ENCODE measurements at places on chromosomes 1 and 21.

- DNase-seq = no peak
These were observed 3.8 kb downstream of the EFNA3 start for GRCh38 chr1:155082301-155083051.

- DNase-seq = no peak
These were observed 565.2 kb downstream of the PTPRU start for GRCh38 chr1:29801561-29801973.

- no peak for DNase-seq
These were observed 5.6 kb upstream of the POFUT2 start for GRCh38 chr21:45293220-45293725.

- DNase-seq = no peak
These were observed 106.8 kb downstream of the NTNG1 start for GRCh38 chr1:107247679-107248078.

DNA sequence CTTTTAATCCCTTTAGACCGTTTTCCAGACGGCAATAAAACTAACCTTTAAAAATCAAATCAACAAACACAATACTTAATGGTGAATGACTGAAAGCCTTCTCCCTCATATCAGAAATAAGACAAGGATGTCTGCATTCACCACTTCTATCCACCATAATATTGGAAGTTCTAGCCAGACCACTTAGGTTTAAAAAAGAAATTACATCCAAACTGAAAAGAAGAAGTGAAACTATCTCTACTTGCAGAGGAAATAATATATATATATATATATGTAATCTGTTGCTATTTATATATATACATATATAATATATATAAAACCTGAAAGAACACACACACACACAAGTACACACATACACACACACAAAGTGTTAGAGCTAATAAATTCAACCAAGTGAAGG lies 100.4 kb downstream of the BRINP3 start:
- DNase-seq = no peak

DNA sequence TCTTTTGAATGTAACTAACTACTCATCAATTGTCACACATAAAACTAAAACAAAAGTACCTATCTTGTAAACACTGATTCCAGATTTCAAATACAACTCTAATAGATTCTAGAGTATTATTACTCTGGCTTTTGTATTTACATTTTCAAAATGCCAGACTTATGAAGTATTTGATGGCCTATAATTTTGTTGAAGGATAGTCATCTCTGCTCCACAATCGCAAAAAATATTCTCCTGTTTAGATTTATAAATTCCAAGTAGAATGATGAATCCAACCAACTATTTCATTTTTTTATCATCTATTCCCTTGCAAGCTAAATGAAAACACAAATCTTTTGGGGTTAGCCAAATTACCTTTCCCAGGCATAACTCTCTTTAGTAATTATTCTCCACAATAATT lies 75.0 kb upstream of the GUCA2A start:
- DNase-seq = no peak

GRCh38 chr1:229300099-229300757 lies 29.3 kb downstream of the RAB4A start:
- DNase-seq = no peak

GRCh38 chr1:10877894-10878293 lies 81.4 kb upstream of the CASZ1 start:
- DNase-seq = no peak

GRCh38 chr1:248695451-248696132 lies 7.0 kb downstream of the OR14I1 start:
- no peak for DNase-seq

GRCh38 chr1:228372183-228373003 lies 34.2 kb downstream of the TRIM11 start:
- DNase-seq = no peak

DNA sequence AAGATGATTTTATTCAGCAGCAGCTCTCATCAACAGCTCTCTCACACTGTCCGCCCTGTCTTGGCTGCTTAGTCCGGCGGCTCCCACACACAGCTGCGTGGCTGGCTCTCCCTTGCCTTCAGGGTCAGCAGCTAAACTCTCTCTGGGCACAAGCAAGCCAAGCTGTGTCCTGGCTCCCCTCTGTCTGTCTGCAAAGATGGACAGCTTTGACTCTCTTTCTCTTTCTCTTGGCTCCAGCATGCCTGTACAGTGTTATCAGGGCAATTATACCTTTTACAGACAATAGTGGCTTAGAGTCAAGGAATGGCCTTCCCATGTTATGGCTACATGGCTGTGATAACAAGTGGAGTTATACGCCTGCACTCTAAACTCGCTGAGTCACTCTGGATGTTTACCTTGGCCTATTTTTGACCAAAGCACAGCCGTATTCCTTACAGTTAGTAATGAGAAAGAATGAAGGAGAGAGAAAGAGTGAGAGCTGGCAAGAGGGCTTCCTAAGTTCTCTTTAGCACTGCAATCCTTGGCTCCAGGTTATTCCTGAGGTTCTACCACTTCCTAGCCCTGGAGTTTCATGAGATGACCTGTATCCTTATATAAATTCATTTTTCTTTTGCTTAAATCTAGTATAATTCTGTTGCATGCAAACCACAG lies 59.9 kb upstream of the ZSWIM5 start:
- DNase-seq = peak; percentile 40

GRCh38 chr1:119410961-119411360 lies 4.0 kb upstream of the HSD3B2 start:
- DNase-seq = no peak

DNA sequence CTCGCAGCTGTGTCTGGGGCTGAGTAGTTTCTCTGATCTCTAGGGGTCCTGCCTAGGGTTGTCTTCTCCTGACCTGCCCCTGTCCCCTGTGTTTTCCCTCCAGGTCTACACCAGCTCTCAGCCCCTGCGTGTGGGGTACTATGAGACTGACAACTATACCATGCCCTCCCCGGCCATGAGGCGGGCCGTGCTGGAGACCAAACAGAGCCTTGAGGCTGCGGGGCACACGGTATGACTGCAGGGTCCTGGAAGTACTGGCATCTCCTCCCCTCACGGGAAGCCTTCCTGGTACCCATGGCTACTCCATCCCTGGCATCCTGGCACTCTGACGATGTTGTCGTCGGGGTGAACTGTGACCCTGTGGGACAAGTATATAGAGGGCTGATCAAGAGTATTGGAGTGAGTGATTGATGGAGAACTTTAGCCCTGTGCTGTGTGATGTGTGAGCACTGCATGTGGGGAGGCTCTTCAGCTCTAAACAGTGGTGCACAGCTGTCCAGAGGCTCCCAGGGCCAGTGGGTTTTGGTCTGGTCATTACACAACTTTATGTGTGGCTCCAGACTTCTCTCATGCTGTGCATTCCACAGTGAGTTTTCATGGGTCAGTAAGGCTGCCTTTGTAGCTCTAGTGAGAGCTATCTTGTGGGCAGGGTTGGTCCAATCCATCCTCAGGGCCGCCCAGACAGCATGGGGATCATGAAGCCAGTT lies 14.4 kb downstream of the FAAH start:
- no peak for DNase-seq

DNA sequence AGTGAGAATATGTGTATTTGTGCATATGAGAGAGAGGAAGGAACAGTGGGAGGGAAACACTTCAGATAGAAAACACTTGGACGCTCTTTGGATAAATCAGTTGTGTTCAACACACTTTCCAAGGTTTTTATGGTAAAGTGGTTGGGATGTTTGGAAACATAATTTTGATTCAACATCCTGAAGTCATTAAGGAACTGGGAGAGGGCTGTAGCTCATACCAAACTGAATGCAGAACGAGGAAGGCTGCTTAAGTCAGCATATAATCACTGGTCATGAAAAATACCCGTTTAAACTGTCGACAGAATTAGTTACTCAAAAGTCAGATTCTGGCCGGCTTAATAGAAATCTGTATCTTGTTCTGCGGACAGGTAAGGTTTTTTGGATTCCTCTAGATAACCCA lies 14.9 kb downstream of the LIX1L start:
- DNase-seq = no peak

DNA sequence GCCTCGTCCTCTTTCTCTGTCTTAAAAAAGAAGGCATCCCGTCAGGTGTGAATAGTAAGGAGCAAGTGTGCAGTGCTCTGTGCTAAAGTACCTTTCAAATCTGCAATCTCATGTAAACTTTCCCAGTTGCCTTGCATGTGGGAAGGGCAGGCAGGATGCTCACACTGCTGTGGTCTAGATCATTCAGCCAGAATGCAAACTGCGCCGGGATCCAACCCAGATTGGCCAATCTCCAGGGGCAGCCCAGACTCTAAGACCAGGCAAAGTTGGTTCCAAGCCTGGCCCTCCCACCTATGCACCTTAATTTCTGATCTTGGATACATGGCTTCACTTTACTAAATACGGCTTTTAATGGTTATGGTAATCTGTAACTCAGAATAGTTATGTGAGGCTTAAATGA lies 3.2 kb upstream of the MAP1LC3C start:
- DNase-seq = no peak

GRCh38 chr1:248748211-248748610 lies 7.3 kb downstream of the LYPD8 start:
- no peak for DNase-seq

- DNase-seq = peak; percentile 74
These were observed 97.9 kb upstream of the RAB3GAP2 start for GRCh38 chr1:220370041-220370700.

DNA sequence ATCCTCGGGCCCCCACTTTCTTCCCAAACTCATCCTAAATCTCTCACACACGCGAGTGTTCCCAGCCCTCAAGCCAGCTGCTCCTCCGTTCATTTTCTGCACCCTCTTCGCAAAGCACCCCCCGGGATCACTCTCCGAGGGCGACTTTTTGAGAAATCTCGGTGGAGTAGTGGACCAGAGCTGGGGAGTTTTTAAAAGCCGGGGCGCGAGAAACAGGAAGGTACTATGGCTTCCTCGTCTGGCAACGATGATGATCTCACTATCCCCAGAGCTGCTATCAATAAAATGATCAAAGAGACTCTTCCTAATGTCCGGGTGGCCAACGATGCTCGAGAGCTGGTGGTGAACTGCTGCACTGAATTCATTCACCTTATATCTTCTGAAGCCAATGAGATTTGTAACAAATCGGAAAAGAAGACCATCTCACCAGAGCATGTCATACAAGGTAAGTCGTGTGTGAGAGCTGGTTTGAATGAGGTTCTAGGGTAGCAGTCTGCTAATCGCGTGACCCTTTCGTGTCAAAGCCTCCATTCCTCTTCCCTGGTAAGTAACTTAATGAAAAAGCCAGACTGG lies 800 bp downstream of the DR1 start:
- DNase-seq = no peak

DNA sequence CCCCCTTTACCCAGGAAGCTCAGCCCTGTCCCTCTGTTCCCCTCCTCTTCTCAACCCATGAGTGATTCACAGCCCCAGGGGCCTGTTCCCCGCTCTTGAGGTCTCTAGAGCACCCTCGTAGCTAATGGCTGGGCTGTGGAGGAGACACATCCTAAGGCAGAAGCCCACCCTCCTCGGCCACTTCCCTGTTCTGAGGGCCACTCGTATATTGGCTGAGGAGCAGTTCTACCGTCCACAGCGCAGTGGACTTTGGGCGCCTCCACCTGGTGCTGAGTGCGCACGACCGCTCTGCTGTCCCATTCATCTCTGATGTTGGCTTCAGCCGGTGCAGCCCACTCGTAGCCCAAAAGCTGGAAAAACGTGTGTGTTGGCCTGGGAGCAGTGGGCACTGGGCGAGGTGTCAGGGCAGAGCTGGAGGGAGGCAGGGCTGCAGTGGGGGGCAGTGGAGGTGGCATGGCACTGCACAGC lies 24.5 kb upstream of the PKP1 start:
- no peak for DNase-seq

DNA sequence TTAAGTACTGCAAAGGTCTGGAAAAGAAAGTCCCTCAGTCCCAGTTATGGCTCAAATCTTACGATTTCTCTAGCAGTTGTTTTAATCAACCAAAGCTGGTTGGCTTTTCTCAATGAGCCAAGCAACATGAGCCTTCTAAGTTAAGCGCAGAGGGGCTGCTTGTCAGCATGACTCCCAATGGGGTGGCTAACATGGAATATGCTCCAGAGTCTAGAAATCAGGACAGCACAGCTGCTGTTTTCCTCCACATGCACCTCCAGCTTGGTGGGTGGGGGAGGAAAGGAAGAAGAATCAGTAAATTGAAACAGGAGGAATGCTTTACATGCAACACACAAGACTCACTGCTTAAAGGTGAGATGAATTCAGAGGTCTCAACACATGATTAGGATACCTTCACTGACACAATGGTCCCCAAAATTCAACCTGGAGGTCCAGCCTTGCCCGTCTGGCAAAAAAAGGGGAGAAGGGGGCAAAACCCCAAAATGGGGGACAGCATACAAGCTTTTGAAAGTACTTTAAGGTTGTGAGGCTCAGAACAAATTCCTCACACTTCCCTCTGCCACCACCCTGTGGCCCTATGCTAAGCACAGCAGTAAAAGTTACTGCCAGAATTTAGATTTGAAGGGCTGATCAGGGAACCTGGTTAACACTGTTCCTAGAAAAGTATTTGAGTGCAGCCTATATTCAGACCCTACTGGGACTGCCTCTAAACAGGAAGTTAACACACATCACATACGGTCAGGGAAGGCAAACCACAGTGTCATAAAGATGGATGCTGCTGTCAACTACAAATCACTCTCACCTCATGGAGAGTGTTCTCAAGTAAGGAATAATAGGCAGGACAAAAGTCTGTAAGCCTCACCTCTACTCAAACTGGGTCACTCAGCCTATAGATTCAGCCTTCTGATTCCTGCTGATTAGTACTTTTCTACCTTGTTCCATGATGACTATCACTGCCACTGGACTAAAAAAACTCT lies 2.6 kb downstream of the GATAD2B start:
- no peak for DNase-seq

- DNase-seq = no peak
These were observed 7.9 kb downstream of the WASF2 start for GRCh38 chr1:27481994-27482620.

DNA sequence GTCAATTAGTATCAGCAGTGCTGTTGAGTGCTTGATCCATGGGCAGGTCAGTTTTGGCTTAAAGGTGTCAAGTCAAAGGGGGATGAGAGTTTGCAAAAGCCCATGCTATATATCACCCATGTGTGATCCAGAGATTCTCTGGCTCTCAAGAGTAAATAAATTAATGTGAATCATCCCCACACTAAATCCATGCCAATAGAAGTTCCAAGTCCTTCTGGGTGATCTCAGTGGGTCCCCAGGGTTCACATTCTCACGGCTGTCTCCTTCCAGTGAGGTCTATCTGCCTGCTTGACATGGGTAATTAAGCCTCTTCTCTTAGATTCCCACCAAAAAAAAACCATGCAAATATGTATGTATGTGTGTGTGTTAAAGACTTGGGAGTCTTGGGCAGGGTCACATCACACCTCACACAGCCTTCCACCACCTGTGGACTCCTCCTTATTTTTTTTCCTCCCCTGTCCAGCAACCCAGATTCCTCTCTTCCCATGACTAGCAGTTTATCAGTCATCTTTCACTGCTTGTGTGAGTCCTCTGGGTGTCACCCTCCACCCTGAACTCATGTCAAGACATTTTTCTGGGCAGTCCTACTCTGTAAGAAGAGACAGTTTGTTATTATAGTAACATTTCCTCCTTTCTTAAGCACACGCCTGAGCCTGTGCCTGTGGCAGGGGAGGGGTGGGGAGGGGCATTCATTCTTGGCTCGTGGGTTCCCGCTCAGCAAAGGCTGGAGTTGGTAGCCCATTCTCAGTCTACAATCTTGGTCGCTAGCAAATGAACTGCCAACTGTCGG lies 14.3 kb upstream of the S100A11 start:
- no peak for DNase-seq

- DNase-seq = no peak
These were observed 49.1 kb downstream of the DMAP1 start for GRCh38 chr1:44262414-44262813.
